ENCODE measurements at places on chromosomes 16 and 17. TPM values are rescaled to one million over a fixed set of nuclear protein-coding genes. Genes with fewer than 3 reads are reported as not detected.

DNA sequence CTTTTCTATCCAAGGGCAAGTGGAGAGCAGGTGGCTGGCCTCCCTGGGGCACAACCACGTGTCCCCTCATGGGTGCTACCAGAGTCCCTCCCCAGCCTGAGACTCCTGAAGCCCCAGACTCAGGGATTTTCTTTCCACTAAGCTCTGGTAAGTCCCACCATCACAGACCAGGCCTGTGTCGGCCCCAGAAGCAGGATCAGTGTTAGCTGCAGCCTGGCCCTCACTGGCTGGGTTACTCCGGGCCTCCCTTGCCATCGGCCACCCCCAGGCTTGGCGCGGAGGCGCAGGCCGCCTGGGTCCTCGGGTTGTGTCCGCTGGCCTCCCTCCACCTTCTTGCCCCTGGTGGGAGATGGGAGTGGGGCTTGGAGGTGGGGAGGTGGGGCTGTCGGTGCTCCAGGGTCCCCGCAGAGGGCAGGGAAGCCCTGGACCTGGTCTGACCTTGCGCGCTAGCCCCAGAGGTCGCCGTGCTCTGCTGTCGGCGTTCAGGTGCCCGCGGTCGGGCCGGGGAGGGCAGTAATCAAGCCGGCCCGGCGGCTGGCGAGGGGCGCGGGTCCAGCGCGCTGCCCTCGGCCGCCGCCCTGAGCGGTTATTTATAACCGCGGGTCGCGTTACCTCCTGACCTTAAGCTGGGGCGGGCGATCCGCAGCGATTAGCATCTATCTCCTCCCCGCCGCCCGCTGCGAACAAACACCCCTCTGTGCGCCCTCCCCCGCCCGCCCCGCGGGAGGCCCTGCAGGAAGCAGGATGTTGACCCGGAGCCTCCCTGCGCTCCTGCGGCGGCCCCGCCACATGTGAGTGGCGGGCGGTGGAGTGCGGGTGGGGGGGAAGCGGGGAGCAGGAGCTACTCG, 78.1 kb upstream of the TOB1 start:
- DNase-seq = no peak

ADORA2B gene
- total RNA-seq = 5.9 TPM

DNA sequence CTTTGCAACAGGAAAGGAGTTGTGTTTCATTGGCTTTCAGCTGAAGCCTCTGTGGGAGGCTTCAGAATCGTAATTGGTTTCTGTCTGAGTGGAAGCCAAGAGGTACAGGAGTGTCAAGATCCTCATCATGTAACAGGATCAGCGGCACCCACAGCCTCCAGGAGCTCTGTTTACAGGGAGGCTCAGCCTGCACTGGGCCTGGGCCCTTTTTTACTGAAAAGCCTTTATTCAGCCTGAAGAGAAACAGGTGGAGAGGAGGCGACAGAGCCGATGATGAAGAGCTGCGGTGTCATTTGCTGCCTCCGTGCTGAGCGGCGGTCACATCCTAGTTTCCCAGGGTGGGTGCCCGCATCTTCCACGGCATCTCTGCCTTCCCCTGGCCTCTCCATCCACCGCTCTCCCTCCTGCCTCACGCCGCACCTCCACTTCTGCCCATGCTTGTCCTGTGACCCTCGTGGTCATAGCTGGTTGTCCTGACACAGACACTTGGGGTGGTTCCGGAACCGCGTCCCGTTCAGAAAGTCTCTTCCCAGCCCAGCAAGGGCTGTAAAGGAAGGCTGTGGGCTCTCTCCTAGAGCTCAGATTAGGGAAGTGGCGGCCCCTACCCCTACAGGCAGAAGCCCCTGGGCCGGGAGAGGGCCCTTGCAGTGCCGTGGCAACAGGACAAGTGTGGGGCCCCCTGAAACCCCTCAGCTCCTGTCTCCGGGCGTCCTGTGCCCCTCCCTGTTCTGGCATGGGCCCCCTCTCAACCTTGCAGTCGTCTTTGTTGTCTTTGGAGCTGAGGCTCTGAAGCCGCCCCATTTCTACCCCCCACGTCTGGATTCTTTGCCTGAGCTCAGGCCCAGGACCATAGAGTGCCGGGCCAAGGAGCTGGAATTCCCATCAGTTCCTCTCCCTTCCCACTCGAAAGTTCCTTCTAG, 53.9 kb upstream of the CHMP6 start:
- no peak for DNase-seq

DNA sequence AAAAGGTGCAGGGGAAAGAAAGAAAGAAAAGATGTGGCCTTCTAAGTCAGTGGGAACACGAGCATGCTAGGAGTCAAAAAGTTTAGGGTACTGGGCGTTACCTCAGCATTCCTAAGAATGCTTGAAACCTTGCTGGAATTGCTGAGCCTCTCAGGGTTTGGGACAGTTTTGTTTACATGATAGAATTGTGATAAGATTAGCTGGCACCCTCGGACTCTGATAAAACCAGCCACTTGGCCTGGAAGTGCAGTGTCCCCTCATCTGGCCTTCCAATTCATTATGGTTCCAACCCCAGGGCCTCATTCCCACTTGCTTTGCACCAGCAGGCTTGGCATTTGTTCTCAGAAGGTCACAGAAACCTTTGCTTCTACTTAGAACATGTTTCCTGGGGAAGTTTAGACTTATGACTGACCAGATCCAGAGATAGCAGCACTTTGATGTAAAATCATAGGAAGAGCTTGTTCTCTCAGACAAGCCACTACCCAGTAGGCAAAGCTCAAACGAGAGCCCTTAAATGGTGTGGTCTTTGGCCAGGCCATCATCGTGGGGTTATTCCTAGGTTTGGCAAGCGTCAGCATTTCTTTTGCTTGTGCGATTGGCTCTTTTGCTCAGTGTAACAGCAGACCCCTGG, 8.0 kb downstream of the SGF29 start:
- DNase-seq = no peak

DNA sequence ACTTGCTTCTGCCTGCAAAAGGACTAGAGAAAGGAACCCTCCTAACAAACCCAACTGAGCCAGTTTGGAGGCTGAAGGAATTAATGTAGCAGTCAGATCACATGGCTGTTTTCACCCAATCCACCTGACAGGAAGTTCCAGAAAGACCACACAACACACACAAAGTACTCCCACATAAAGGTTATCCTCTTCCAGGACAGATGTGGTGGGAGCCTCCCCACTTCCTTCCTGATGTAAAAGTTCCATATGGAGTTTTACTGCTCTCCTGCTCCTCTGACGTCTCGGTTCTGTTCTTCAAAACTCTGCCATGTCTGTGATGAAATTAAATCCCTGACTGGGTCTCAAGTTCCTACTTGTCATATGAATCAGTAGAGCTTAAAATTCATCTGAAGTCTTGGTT, 497.0 kb upstream of the HSBP1 start:
- no peak for DNase-seq

GRCh38 chr17:74245145-74245831, 28.7 kb upstream of the DNAI2 start:
- no peak for DNase-seq

- DNase-seq = no peak
Measured at GRCh38 chr16:47477679-47478078, 16.5 kb downstream of the PHKB start.

CHST4 gene
- not detected for total RNA-seq

ZNF205 gene
- total RNA-seq = 8.9 TPM

GRCh38 chr17:76540381-76541300, 797 bp downstream of the PRCD start:
- peak; percentile 94 for DNase-seq

DNA sequence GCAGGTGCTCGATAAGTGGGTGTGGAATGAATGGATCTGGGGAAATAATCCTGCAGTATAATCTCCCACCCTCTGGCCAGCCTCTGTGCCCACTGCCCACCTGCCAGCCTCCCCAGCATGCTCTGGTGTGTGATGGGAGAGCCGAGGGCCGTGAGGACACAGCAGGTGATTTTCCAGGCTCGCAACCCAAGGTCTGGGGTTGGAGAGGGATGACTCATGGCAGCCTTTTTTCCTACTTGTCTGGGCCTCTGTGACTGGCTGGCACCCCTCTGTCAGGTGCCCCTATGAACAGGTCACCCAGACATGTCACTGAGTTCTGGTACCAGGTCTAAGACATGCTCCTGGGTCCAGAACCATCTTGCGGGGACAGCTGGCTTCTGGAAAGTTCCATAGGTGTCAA, 385.7 kb upstream of the TNRC6C start:
- DNase-seq = no peak

DNA sequence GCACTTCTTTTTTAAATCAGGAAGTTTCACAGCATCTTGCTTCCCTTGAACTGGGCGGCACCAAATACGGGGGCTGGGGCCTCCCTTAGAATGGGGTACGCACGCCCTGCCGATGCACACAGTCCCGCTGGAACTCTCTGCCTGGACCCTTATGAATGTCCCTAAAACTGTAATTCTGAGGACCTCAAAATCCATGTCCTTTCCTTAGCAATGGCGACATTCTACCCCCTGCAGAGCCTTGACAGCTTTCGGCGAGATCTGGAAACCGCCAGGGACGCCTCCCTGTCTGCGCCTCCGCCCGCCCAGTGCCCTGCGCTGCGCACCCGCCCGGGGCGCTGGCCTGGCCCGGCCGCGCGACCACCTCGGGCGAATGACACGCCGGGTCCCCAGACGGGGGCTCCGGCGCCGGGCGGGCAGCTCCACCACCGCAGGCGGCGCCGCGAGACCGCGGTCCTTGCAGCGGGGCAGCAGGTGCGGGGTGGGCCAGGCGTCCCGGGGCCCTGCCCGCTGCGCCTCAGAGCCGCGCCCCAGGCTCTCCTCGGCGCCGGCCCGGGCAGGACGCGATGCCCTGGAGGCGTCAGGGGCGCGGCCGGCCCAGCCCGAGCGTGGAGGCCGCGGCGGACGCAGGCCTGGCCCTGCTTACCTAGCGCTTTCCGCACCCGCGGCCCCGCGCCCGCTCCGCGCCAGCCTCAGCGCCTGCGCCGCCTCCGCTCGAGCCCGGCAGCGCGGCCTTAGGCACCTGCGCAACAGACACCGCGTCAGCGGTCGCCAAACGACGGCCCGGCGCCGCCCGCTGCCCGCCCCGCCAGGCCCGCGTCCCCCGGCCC, 548 bp downstream of the HAGH start:
- no peak for DNase-seq

- no peak for DNase-seq
Measured at GRCh38 chr16:70612931-70613330, 33.4 kb upstream of the IL34 start.

DNA sequence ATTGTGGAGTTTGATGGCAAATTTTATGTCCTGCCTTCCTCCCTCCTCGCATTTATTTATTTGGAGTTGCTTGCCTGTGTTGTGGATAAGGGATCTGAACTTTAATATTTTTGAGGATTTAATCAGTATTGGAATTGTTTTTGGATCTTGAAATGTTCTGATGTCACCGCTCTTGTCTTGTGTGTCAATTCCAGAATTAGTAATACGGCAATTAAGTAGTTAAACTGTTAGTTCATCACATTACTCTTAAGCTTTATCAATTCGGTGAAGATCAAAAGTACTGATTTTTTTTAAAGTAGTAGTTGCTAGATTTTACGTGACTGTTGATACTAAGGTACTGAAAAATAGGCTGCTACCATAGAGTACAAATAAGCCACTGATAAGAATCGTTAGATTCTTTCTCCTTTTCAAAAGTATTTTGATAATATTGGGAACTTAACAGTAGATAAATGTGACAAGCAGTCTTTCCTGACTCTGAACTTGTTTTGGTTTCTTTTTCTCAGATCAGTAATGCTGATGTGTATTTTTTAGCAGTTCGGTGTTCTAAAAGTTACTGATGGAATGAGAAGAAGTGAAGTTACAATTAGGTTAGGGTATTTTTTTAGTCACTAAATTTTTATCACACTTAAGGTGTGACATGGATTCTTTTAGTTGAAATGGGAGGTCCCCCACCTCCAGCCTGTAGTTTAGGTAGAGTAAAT, 2.0 kb downstream of the RBBP6 start:
- no peak for DNase-seq

DNA sequence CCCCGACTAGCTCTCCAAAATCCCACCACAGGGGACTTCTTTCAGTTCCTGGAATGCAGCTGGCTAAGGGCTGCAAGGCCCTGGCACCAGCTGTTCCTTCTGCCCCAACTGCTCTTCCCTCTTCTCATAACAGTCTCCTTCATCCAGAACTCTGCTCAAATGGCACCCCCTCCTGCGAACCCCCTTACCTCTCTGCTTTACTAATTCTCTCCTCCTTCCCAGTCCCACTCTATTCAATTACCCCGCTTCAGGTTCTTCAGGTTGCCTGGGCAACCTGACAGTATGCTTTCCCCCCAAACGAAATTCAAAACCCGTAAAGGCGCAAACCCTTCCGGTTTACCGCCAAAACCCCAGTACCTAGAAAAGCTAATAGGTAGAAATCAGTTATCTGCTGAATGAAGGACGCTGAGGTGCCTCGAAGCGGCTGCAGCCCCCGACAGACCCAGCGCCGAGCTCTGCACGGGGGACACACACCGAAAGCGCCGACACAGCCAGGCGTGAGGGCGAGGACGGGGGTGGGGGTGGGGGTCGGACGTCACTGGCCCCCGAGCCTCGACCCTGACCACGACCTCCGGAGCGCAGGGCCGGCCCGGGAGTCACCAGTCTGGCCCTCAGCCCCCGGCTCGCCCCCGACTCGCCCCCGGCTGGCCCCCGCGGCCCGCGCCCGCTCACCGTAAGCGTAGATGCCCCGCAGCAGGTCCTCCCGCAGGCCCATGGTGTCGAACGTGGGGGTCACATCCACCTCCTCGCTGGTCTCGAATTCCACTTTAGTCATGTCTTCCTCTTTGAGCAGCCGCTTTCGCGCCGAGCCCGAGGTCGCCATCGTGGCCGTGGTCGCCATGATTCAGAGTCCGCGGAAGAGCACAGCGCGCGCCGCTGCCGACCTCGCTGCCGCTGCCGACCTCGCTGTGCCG, 550 bp downstream of the EIF4A3 start:
- DNase-seq = no peak

DNA sequence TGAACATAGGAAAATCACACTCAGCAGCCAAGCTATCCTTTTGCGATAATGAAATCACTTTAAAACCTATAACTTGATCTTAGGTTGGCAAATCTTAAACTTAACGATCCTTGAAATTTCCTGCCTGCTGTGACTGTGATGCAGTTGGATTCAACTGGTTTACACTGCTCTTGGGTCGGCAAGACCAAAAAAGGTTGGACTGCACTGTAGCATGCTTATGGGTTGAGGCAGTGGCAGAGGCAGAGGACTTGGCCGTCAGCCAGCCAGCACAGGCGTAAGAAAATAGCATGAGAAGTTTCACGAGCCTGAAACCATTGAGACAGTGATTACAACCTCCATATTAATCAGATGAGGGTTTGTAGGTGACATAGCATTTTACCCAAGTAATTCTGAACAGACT, 21.4 kb downstream of the WSB1 start:
- DNase-seq = no peak

- DNase-seq = no peak
Measured at GRCh38 chr16:10824111-10824893, 5.7 kb upstream of the TVP23A start.

Measured in urinary bladder (tissue), 4 donors.